ENCODE measurements at places on chromosomes 6 and 20.

DNA sequence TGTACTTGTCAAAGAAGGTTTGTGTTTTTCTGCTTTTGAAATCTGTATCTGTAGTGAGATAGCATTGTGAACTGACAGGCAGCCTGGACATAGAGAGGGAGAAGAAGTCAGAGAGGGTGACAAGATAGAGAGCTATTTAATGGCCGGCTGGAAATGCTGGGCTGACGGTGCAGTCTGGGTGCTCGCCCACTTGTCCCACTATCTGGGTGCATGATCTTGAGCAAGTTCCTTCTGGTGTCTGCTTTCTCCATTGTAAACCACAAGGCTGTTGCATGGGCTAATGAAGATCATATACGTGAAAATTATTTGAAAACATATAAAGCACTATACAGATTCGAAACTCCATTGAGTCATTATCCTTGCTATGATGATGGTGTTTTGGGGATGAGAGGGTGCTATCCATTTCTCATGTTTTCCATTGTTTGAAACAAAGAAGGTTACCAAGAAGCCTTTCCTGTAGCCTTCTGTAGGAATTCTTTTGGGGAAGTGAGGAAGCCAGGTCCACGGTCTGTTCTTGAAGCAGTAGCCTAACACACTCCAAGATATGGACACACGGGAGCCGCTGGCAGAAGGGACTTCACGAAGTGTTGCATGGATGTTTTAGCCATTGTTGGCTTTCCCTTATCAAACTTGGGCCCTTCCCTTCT lies 18.4 kb downstream of the CD83 start:
- DNase-seq = no peak

GRCh38 chr20:4449957-4450715 lies 271.6 kb upstream of the PRND start:
- no peak for DNase-seq

- DNase-seq = peak; percentile 58
These were observed at the start of gene AKAP7 for GRCh38 chr6:131135244-131136020. Gene AKAP7 (plus strand): TSS chr6:131135467. CDS start chr6:131135764, 297 bp downstream.

DNA sequence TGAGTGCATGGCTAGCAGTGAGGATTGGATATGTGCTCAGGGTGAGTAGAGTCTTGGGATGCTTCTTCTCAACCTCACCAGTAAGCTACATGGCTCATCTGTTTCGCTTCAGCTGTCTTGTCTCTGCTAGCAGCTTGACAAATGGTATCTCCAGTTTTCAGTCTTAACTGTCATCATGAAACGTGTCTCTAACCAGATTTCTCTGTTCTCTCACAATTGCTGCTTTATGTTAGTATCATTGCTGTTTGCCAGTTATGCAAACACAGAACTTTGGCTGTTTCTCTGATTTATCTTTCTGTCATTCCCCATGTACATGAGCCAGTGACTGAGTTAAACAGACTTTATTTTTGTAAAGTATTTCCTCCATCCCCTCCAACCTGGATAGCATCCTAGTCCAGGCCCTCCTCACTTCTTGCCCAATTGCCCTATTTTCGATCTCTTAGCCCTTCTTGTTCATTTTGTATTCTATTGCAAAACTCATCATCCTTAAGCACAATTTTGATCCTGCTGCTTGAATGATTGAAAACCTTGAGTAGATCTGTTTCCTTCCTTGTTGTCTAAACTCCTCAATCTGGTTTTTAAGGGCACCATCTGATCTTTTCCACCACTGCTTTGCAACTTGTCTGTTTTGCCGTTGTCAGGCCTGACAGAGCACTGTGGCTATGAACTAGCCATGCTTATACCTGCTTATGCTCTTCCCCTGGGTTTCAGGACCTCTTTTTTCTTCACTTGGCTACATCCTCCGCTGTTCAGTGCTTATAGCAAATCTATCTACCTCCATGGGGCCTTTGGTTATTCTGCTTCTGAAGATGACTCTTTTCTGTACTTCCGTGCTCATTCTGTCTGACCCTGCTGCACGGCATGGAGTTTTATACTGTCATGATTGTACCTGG lies 37.7 kb upstream of the ADIG start:
- no peak for DNase-seq

GRCh38 chr6:72048080-72048479 lies 161.7 kb downstream of the RIMS1 start:
- DNase-seq = no peak

DNA sequence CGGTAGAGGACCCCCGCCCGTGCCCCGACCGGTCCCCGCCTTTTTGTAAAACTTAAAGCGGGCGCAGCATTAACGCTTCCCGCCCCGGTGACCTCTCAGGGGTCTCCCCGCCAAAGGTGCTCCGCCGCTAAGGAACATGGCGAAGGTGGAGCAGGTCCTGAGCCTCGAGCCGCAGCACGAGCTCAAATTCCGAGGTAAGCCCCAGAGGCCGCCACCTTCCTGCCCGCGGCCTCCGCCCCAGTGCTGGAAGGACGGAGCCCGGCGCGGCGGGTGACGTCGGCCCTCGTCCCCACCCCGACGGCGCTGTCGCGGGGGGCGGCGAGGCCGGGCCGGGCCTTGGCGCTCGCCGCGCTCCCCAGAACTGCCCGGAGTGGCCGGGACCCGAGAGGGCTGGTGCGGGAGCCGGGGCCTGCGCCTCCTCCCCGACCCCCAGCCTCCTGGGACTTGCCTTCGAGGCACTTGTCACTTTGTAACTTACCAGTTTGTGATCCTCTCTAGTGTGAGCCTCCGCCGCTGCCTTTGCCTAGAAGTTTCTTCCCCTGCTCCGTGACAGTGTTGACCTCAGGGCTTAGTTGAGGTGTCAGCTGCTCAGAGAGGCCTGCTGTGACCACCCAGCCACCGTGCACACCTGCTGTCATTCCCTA lies 417 bp downstream of the VAPB start:
- DNase-seq = peak; percentile 39

- DNase-seq = no peak
These were observed 1.6 kb upstream of the PCK1 start for GRCh38 chr20:57559289-57559634.

DNA sequence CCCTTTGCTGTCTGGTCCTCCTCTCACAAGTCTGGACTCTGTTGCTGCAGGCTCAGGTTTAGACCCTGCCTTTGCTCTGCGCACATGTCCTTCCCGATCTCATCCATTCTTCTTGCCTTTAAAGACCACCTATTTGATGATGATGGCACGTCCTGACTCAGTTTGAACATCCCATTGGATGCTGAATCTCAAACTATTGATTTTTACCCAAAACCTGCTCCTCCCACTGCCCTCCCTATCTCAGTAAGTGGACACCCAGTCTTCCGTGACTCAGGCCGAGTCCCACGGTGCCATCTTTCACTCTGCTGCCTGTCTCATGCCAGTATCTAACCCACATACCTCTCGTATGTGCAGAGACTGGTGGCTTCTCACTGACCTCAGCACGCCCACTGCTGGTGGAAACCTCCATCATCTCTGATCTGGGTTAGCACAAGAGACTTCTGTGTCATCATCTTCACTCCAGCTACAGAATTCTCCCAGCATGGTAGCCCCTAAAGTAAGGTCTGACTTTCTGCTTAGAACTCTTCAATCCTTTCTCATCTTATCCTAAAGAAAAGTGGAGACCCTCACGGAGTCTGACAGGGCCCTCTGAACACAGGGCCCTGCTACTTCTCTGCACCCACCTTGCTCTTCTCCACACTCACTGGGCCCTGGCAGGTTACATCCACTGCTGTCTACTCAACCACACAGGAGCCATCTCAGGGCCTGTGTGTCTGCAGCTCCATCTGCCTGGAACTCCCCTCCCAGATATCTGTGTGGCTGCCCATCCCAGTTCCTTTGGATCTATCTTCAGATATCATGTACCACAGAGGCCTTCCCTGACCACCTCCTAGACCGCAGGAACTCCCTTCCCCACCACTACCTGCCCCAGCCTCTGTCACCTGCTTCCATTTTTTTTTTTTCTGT lies 387.1 kb upstream of the AGPAT4 start:
- no peak for DNase-seq

All from NCI-H2081 (cell line).